ENCODE measurements at places on chromosomes 1 and 21.

DNA sequence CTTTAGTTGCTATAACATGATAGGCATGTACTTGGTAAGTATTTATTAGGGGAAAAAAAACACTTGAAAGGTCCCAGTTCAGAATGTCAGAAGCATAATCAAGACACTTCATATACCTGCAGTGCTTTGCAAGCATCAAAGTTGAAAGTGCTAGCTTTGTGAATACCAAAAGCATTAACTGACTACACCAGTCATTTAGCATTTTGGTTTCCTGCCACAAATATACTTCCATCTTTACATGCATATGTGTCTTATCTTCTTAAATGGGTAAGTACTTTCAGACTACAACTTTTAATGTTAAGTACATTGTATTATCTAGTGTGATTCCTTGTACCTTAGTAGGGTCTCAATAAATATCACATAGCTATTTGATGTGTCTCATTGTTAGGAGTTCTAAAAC, 43.7 kb downstream of the AKT3 start:
- no peak for DNase-seq

DNA sequence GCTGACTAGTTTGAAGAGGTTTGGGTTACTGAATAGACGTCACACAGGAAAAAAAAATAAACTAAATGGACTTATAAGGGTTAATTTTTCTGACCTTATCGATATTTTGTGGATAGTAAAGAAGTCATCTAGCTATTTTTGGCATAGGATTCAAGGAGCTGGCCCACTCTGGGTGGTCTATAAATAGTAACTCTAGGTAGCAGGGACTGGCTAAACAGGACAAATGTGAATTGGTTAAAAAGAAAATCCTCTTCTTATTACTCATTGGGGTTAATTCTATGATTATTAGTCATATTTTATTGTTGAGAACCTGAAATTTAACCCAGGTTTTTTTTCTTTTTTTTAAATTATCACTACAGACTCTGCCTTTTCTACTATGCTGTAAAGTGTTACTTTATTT, 61.7 kb downstream of the ATF6 start:
- no peak for DNase-seq

- no peak for DNase-seq
These were observed 11.0 kb downstream of the FAM163A start for GRCh38 chr1:179754041-179754624.

- DNase-seq, result no peak
These were observed 562 bp upstream of the EPB41 start for GRCh38 chr1:28913786-28914227.

- no peak for DNase-seq
These were observed 6.4 kb upstream of the C1orf21 start for GRCh38 chr1:184380468-184380867.

DNA sequence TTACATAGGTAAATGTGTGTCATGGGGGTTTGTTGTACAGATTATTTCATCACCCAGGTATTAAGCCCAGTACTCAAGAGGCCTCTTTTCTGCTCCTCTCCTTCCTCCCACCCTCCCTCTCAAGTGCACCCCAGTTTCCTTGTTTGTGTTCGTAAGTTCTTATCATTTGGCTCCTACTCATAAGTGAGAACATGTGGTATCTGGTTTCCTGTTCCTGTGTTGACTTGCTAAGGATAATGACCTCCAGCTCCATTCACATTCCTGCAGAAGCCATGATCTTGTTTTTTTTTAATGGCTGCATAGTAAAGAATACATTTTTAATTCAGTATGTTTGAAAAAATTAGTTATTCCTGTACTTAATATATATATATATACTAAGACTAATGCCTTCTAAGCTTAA, 107.7 kb downstream of the CLDN17 start:
- DNase-seq, result no peak

- no peak for DNase-seq
These were observed 130.2 kb downstream of the PEX14 start for GRCh38 chr1:10604966-10605365.

DNA sequence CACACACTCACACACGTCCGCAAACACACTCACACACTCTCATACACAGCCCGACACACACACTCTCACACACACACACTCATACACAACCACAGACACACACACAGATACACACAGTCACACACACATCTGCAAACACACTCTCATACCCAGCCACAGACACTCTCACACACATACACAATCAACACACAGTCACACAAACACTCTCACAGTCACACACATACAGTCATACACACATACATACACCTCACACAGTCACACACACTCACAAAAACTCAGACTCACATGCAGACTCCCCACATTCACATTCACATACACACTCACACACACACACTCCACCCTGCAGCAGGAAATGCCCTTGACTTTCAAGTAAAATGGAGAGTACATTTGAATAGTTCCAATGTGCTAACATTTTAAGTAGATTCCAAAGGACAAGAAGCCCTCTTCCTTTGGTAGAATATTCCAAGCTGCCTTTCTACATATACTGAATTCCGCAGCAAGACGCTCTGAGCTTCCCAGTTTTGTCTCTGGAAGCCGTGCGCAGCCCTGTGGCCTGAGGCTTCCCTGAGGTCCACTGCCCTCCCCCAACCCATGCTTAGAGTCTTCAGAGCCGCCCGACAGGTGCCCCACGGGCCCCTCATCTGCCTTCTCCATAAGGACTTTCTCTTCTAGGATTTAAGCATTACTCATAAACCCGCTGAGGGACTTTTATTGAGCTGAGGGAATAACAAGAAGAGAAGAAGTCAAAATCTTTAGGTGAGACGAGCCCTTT, 9.7 kb downstream of the BATF3 start:
- DNase-seq, result no peak

GRCh38 chr1:53639251-53639763, 99.7 kb downstream of the GLIS1 start:
- DNase-seq, result no peak

- no peak for DNase-seq
These were observed 3.3 kb upstream of the IRF2BP2 start for GRCh38 chr1:234613128-234613875.

DNA sequence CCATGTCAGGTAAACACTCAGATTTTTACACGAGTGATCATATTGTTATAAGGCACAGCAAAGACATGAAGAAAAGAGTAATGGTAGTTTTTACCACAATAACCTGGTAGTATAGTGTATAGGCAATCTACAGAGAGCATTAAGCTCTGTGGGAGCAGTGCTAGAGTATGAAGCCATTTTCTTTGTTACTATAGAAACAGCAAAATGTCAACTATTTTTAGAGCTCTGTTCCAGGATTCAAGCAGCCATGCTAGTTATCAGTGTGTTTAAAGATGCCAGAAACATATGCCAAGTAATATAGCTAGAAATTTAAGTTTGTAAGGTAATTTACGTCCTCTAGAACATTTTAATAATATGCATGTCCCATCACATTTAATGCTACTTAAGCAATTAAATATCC, 77.6 kb upstream of the RGS18 start:
- no peak for DNase-seq

- DNase-seq, result no peak
These were observed 23.1 kb upstream of the IGSF5 start for GRCh38 chr21:39721885-39722284.

DNA sequence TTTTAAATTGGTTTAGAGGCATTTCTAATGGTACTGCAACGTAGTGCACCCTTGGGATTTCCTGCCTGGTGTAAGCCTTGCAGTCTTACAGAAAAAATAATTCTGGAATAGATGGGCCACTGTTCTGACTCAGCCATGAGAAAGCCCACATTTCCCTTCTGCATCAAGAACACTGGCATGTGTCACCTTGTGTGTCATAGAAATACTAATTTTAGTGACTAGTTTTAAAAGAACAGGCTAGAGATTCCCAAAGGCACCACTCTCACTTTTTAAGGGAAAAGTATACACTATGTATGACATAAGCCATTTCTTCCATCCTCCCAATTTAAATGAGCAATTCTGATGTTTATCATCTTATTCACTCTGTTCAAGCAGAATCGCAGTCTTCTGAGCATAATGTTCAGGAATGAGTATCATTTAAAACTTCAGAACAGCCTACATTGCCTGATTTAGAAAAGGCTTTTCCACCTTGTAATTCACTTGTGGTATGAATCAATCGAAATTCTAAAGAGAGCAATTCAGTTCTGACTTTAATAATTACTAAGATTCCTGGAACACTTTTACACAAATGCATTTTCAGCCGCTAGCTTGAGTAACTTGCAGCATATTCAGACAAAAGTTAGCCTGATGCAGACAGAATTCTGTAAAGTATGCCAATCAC, 18.8 kb downstream of the RGS13 start:
- no peak for DNase-seq

GRCh38 chr1:97186381-97186780, 464.8 kb downstream of the PTBP2 start:
- DNase-seq, result no peak

- no peak for DNase-seq
These were observed 65.6 kb upstream of the ARHGAP29 start for GRCh38 chr1:94303005-94303404.

Data from GOT3 (cell line).